ENCODE measurements at places on chromosomes 3 and 15.

GRCh38 chr3:172038798-172039435, 461 bp upstream of the FNDC3B start:
- no peak for DNase-seq

GRCh38 chr15:78933187-78933822, 11.5 kb downstream of the CTSH start:
- DNase-seq = no peak

DNA sequence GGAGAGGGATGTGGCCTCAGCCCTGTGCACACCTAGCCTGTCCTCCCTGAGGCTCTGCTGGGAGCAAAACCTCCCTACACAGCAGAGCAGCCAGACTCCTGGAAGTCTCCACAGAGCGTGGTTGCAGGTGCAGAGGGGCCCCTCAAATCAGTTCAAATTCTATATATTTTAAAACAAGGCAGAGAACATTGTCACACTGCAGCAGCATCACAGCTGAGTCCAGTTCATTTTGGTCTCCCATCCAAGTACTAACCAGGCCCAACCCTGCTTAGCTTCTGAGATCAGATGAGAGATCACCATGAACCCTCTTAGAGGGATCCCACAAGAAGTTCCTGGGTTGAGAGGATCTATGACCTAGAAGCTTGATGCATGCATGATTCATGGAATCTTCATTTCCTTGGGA, 331.0 kb upstream of the RGMA start:
- DNase-seq = no peak

DNA sequence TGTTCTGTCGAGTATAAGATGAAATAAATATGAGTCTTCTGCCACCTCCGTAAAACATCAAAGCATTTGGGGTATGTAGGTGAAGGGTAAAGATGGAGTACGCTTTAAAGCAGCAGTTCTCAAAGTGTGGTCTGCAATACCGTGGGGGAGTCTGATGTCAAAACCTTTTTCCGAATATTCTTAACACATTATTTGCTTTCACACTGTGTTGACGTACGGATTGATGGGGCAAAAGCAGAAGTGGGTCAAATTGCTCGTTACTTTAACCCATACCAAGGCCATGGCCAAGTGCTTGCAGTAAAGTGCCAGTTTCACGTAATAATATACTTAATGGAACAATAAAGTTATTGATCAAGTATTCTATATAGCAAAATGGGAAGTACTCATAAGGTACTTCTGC, 36.3 kb downstream of the PAK2 start:
- no peak for DNase-seq

- no peak for DNase-seq
Observed at GRCh38 chr15:35479423-35479822, 66.5 kb downstream of the DPH6 start.

DNA sequence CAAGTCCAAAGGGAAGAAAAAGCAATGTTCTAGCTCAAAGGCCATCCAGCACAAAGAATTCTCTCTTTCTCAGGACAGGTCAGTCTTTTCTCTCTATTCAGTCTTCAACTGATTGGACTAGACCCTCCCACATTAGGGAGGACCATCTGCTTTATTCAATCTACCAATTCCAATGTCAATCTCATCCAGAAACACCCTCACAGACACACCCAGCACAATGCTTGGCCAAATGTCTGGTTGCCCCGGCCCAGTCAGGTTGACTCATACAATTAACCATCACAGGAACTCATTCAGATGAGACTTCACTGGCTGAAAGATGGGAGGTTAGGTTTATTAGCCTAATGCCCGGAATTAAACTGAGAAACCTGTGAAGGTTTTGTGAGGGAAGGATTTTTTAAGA, 32.4 kb downstream of the ACAN start:
- no peak for DNase-seq

DNA sequence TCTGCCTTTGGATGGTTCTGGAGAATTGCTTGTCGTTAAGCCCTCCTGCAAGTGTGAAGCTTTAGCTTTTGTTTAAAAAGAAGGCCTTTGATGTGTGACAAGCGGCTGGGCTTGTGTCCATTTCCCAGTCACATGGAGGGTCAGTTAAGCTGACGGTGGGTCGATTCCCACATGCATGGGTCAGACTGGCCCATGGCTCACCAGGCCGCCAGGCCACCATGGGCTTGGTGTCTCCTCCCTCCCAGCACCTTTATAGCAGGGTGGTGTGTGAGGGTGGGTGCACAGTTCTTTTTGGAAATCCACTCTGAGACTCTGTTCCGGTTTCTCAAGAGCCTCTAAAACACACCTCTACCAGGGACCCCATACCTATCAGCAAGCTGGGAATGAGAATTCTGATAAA, 67.2 kb downstream of the SCN5A start:
- DNase-seq = no peak

DNA sequence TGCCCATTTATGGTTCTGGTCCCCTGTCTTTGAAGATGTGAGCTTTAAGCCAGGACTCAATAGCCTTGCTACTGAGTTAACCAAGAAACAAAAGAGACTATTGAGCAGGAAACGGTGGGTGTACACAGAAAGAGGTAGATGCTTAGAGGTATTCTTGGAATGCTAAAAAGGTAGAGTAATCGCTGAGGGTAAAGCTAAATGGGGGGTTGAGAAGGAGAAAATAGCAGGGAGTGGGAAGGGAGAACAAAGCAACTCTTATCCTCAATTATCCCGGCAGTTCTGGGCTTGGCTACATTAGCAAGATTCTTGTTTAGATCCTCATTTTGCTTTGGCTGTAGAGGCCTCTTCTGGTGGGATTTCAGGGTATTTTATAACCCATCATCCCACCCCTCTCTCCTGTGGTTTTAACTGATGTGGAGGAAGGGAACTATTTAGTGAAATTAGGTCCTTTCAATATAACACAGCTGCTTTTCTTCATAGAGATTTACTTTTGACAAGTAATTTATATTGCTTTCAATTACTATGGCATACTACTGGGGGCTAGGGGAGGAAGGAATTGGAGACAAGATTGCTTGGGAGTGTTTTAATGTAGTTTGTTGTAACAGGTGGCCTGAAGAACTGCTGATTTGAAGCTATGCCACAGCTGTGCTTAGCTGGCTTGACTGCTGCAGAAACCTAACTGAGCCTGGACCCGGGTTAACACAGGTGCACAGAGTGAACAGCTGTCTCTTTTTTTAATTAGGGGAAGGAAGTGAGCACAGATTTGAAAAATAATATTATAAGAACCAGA, 234.3 kb upstream of the CCDC54 start:
- DNase-seq = no peak

DNA sequence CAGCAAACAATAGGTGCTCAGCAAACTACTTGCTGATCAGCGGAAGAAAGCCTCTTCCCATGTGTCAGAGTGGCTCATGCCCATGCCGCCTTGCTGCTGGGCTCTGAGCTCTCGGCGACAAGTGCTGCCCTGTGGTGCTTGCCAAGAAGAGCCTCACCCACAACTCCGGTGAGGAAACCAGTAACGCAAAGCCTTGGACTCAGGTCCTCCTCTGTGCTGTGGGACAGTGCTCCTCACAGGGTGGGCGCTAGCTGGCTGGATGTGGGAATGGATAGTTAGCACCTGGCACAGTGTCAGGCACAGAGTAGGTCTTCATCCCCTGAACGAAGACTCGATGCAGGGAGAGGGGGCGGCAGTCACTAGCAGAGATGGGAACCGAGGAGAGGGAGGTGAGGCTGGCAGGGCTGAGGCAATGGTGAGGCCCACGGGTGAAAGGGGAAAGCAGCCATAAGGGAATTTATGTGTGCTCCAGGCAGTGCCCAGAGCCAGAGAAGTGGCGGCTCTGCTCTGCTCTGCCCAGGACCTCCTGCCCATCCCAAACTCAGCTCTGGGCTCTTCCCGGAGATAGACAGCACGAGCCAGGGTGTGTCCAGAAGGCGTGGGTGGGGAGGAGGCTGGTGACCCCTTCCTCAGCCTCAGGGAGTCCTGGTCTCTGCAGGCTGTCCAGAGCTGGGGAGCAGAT, 55.7 kb downstream of the IQSEC1 start:
- DNase-seq = no peak

- no peak for DNase-seq
Observed at GRCh38 chr3:3628676-3629328, 170.4 kb upstream of the LRRN1 start.

GRCh38 chr3:147428754-147429153, 19.6 kb downstream of the ZIC1 start:
- DNase-seq = no peak

GRCh38 chr15:61153291-61153690, 75.8 kb downstream of the RORA start:
- DNase-seq = no peak

GRCh38 chr15:42143356-42143755, 13.1 kb downstream of the PLA2G4F start:
- no peak for DNase-seq

DNA sequence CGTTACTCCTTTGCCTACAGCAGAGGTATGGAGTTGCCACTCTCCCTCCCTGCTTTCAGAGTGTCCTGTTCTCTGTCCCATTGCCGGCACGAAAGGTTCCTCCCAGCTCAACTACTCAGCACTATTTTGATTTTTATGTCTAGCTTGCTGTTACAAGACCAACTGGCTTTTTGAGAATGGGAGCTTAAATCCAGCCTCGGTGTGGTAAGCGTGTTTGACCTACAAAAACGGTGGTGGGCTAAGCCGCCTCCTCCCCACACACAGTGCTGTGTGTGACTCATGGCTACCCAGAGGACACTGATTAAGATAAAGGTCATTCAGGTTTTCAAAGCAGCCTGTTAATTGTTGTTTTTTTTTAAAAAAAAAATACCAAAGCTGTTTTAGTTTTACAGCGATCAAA, 64.5 kb downstream of the LRTM1 start:
- no peak for DNase-seq

DNA sequence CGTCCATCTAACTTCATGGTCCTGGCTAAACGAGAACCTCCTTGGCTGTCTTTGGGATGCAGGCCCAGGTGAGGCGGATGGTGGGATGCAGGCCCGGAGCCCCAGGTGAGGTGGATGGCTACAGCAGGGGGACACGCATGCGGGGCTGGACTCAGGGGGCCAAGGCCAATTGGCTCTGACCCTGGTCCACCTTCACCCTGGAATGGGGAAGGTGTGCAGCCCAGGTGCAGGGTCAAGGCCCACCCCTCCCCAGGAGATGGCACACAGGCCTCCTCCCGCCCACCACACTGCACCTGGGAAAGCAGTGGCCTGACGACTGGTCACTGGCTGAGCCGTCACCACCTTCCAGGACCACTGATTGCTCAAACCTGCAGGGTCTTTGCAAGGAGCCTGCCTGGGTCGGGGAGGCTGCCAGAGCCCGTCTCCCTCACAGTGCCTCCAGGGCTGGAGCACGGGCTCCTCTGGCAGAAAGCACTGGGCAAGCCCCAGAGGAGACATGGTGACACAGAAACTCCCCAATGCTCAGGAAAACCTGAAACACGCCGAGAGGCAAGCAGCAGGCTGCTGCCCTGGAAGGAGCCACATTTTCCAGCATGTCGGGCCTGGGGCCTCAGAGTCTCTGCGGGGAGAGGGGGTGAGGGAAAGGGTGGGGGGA, 159.6 kb downstream of the LRRK1 start:
- no peak for DNase-seq

GRCh38 chr3:193761969-193762368, 169.0 kb downstream of the OPA1 start:
- DNase-seq = no peak

GRCh38 chr15:43378601-43379000, 7.7 kb downstream of the TUBGCP4 start:
- no peak for DNase-seq

DNA sequence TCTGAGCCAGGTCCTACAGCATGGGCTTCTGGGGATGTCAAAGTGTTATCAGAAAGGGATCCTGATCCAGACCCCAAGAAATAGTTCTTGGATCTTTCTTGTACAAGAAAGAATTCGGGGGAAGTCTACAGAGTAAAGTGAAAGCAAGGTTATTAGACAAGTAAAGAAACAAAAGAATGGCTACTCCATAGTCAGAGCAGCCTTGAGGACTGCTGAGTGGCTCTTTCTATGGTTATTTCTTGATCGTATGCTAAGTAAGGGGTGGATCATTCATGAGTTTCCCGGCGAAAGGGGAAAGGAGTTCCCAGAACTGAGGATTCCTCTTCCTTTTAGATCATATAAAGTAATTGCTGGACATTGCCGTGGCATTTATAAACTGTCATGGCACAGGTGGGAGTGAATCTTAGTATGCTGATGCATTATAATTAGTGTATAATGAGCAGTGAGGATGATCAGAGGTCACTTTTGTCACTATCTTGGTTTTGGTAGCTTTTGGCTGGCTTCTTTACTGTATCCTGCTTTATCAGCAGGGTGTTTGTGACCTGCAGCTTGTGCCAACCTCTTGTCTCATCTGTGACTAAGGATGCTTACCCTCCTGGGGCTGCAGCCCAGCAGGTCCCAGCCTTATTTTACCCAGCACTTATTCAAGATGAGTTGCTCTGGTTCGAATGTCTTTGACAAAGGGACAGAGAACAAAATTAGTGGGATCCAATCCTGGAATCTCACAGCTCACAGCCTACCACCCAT, 41.0 kb downstream of the CRYGS start:
- DNase-seq = no peak

- DNase-seq = no peak
Observed at GRCh38 chr3:123036352-123037014, 8.9 kb upstream of the SEMA5B start.

DNA sequence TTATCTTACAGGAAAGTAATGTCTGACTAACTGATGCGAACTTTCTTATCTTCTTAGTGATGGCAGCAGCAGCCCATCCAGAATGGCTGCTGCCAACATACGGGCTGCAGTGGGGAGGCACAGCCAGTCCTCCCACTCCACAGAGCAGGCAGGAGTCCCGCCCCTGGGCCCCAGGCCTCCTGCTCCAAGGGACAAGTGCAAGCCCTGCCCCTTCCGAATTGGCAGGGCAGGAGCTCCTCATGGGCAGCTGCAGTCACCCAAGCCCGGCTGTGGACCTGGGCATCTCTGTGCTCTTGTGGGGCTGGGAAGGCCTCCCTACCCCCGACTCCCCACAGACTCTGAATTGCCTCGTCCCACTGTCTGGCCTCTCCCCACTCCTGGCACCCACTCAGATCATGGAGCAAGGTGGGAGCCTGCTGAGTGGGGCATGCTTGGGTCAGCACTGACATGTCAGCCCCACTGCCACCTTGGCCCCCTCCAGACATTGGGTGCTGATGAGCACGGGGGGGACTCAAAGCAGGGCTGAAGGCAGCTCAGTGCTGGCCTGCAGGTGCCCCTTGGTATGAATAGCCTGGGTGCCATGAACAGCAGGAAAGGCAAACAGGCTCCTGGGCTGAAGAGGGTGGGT, 618.9 kb upstream of the KCNMB2 start:
- no peak for DNase-seq

GRCh38 chr3:47520756-47521155, 7.2 kb upstream of the ELP6 start:
- no peak for DNase-seq

GRCh38 chr15:40293006-40293405, 10.1 kb upstream of the ANKRD63 start:
- no peak for DNase-seq
